BJ (cell line): ENCODE measurements at places on chromosomes 16 and 17.

GRCh38 chr16:78995441-78995840 is 605.1 kb downstream of the MAF start:
- no peak for DNase-seq

- no peak for DNase-seq
Measured at GRCh38 chr16:30458561-30459394, 13.1 kb upstream of the SEPHS2 start.

DNA sequence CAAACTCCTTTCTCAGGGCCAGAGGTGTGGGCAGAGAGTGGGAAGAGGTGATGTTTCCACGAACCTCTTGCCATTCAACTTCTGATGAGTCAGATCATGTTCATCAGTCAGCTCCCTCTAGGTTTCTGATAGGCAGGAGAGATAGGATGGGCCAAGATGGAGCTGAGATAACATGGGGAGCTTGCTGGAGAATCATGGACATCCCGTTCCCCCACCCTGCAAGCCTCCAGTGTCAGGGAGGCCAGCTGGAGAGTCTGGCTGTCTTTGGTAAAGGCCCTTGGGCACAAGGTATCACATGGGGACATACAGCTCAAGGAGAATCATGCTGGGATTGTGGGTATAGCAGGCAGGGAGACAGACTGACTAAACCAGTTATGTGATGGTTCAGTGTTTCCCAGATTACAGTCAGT is 136.0 kb upstream of the IRX3 start:
- no peak for DNase-seq

- DNase-seq = no peak
Measured at GRCh38 chr17:72400863-72401262, 280.0 kb downstream of the SOX9 start.

DNA sequence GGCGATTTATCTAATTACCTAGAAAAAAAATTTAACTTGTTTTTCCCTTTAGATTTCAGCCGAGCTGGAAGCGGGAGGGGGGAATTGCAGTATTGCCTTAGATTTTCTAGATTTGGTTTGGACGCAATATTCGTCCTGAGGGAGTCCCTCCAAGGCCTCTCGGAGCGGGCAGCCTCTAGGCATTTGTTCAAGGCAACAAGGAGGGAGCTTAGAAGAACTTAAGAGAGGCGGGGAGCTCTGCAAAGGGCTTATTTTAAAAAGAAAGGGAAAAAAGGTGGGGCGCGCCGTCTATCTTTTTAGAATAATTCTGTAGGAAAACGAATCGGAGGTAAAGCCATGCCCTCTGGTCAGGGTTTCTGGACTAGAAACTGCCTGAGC is 407 bp upstream of the TMEM94 start:
- DNase-seq = no peak

DNA sequence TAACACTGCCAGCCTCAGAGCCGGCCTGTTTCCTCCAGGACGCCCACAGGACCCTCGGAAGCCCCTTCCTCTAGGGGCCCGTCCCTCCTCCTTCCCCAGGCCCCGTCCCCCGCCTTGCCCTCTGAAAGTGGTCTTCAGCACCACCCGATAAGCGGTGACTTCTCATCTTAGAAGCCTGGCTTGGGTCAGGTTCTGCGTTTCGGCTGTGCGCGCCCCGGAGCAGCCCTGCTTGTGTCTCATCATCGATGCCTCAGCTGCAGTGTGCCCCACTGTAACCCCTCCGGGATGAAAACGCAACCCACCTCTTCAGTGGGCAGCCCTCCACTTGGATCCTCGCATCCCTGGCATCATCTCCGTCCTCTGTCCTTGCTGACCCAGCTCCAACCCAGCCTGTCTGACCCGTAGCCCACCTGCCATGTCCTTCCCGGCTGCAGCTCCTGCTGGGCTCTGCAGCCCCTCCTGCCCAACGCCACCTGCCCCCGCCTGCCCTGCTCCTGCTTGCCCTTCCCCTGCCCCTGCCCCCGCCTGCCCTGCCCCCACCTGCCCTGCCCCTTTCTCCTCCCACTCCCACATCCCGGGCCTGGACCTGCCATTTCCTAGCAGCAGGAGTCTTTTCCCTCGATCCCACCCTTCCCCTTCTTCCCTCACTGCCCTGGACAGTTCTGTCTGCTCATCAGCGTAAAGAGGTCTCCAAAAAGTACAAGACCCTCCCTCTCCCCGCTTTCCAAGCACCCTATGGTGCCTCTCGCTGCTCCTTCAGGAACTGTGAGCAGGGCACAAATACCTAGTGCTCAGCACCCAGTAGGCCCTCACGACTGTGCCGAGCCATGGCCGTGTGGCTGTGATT is 112.5 kb upstream of the CHMP6 start:
- no peak for DNase-seq
